Mucosa of descending colon (tissue), 3 donors: ENCODE measurements at places on chromosomes 4 and X. TPM values are rescaled to one million over a fixed set of nuclear protein-coding genes. Genes with fewer than 3 reads are reported as not detected.

CXCL8 gene
- total RNA-seq = 44.6 TPM

APLN gene
- 0.41 TPM for total RNA-seq

MAGEA3 gene
- total RNA-seq = not detected

PABPC1L2B gene
- total RNA-seq = not detected

CFP gene
- 0.96 TPM for total RNA-seq

SOWAHD gene
- 1.4 TPM for total RNA-seq

SYTL4 gene
- 35.7 TPM for total RNA-seq

TMPRSS11A gene
- not detected for total RNA-seq

POU3F4 gene
- total RNA-seq = not detected

SULT1B1 gene
- total RNA-seq = 224 TPM

REPS2 gene
- 17.2 TPM for total RNA-seq

PCDH7 gene
- 10.6 TPM for total RNA-seq

NSG1 gene
- 1.2 TPM for total RNA-seq

ADAM29 gene
- not detected for total RNA-seq

C4orf50 gene
- total RNA-seq = 0.09 TPM

GALNT7 gene
- 109 TPM for total RNA-seq

EDA2R gene
- total RNA-seq = 0.84 TPM

DNA sequence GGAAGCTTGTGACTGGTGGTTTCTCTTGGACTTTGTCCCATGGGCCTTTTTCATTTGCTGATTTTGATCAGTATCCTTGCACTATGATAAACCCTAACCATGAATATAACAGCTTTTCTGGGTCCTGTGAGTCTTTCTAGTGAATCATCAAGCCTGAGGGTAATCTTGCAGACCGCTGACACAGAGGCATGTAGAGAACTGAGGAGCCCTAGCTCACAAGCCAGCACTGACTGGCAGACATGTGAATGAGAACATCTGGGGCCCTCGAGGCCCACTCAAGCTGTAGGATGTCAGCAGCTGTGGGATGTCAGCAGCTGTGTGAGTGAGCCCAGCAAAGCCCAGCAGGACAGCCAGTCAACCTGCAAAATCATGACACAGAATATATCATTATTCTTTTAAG, 36.7 kb downstream of the HMGB3 start:
- DNase-seq = no peak

DNA sequence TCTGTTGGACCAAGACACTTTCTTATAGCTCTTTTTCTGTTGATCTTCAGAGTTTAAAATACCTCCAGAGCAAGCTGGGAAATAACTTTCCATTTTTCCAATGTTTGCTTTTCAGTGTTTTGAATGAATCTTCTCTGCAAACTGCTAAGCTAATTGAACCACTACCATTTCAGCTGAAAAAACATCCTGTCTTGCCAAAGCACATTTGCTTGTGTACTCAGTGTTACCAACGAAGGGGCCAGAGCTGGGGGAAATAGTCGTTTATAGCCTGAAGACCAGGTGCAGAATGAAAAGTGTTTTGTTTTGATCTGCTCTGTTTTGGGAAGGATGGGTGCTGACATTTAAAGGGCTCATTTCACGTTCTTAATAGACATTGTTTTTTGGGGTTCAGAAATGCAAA, 88.4 kb upstream of the CLNK start:
- DNase-seq = no peak

DNA sequence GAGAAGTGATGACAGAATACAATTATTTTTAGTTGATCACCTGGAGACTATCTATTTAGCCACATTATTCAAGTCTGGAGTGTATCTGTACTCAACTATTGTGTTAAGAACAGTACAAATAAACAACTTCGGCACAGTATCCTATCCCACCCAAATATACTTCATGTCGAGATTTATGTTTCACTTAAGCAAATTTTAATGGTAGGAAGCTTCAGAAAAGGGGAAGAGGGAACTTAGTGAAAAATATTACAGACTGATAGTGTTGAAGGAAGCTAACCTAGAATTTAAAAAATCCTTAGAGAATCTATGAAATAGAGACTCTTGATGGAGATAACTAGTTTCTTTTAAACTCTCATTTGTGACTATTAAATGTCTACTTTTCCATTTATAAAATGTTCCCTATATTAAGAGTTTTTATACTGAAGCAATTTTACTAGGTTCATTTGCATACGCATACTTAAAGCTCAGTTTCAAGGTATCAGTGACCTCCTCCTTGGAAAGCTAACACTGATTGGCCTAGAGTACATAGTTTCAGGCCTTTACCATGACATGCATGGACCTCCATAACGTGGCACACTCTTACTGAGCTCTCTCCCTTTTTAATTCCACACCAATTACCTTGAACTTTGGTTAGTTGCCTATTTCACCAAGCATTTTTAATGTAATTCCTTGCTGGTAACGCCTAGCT, 197.7 kb downstream of the CAMK2D start:
- DNase-seq = no peak

DNA sequence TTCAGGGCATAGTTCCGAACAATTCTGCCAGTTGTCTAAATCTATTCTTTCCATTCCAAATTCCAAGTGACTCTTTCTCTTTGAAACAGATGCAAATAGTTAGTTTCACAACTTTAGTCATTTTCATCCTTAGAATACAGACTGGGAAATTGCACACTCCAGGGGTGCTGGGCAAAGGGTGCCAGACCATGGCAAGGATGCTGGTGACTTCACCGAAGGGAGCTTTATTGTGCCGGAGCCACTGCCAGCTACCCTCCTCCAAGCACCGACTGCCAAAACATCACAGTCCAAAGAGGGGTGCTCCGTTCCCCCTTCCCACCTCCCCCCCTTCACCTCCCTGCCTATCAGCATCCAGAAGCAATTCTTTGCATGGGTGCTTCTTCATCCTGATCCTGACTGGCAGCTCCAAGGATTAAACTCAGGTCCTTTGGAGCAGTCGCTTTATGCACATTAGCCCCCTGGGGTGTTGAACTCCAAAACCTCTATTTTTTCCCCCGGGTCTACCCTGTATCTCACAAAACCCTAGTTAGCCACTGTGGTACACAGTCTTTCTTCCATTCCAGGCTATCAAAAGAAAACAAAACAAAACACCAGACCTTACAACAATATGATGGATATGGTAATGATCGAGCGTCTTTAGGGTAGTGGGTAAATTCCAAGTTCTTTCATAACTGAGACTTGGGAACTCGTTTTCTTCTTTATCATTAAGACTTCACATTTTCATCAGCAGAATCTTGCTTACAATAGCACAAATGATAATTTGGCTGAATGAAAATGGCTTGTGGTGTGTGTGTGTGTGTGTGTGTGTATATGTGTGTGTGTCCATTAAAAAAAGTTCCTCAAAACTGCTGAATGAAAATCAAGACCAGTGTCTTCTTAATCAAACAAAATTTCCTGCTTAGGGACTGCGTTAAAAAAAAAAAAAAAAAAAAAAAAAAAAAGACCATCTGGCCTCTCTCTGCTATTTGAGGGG, 28.7 kb downstream of the MID1 start:
- DNase-seq = no peak

DNA sequence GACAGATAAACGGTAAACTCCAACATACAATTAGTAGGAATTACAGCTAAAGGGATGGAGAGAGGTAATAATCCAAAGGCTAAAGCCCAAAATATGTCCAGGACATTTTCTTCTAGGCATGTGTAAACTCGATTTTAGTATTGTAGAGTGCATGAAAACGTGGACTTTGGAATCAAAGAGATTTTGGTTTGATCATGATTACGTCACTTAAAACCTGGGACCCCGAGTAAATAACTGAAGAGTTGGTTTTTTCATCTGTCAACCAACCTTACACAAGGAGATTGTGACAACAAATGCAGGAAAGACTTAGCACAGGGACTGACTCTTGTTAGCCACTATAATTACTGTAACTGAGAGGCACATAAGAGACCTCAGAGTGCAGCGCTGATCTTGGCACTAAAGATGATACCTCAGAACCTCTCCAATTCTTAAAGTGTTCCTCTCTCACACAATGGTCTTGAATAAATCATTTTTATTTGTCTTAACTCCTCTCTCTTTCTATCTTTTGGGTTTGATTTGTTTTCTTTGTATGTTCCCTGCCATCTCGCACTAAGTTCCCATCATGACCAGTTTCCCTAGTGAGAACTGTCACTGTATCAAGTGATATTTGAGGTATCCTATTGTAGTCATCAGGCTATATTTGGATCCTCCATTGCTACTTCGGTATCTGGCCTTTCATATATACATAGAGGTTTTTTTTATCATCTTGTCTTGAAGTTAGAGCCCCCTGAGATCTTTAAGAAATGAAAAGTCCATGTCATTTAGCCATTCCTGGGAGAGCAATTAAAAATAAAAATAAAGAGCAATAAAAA, 32.2 kb upstream of the MSL3 start:
- DNase-seq = no peak

DNA sequence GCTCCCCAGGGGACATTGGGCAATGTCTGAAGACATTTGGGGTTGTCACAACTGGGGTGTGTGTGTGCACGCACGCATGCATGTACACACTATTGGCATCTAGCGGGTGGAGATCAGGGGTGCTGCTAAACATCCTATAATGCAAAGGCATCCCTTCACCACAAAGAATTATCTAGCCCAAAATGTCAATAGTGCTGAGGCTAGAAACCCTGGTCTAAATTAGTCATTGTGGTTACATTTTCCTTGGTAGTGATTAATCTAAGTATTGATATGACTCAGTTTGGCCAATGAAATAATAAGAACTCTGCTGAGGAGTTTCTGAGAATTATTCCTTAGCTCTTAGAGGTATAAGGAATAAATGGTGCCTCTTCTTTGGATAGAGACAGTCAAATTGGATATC, 200.2 kb downstream of the CLCN4 start:
- DNase-seq = no peak

DNA sequence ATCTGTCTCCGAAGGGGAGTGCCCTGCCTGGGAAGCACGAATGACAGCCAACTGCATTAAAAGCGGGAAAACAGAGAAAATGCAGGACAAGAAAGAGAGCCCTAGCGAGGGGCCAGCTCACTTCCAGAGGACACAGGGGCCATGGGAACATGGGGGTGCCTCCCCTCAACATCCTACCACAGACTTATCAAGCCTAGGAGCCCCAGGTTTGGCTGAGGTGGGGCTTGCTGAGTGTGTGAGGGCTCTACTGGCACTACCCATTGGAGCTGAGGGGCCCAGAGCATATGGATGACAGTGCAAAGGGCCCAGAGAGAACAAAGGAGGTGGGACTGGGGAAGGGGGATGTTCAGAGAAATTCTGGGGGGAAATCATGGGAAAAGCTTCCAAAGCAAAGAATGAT, 101.8 kb downstream of the PJA1 start:
- DNase-seq = no peak

DNA sequence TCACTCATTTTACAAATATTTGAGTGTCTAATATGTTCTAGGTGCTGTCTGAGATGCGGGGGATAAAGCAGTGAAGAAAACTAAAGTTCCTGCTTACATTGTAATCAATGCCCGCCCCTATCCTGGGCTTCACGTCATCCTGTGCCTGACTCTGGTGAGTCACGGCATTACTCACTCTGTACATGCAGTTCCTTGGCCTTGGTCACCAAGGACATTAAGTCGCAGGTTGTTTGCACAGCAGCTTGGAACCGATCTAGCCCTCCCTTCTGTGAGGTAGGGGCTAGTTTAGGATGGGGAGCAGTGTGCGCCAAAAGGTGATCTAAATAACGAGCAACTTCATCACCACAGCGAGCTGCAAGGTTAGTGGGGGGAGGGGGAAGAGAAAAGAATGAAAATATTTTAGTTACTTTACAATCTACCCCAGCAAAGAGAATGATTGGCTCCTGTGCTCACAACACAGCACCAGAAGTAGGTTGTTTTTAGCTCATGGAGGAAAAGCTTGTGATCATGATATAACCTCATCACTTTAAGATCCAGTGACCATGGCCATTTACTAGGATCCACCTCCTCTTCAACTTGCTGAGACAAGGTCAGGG, 48.0 kb upstream of the HDAC8 start:
- no peak for DNase-seq

- DNase-seq = no peak
These were observed 84.8 kb upstream of the WDR44 start for GRCh38 chrX:118261151-118261550.

- DNase-seq = no peak
These were observed 639.6 kb downstream of the ARAP2 start for GRCh38 chr4:35604724-35605123.

DNA sequence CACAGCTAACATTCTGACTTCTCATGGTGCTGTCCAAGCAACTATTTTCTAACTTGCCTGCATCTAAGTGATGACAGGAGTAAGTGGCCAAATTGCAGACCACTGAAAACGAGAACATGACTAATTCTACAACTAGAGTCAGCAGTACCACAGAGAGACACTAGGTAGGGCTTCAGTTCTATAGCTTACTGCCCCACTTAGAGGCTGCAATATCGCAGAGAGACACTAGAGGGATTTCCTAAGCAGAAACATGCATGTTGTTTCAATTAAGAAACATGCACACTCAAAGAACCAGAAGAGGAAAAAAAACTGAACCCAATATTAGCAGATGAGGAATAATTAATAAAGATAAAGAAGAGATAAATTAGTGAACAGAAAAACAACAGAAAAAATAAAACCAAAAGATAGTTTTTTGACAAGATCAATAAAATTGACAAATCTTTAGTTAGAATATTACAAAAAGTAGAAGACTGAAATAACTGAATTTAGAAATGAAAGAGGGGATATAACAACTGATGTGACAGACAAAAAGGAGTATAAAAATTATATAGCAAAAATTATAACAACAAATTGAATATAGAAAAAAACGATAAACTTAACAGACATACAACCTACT, 100.8 kb downstream of the SPIN4 start:
- DNase-seq = no peak

DNA sequence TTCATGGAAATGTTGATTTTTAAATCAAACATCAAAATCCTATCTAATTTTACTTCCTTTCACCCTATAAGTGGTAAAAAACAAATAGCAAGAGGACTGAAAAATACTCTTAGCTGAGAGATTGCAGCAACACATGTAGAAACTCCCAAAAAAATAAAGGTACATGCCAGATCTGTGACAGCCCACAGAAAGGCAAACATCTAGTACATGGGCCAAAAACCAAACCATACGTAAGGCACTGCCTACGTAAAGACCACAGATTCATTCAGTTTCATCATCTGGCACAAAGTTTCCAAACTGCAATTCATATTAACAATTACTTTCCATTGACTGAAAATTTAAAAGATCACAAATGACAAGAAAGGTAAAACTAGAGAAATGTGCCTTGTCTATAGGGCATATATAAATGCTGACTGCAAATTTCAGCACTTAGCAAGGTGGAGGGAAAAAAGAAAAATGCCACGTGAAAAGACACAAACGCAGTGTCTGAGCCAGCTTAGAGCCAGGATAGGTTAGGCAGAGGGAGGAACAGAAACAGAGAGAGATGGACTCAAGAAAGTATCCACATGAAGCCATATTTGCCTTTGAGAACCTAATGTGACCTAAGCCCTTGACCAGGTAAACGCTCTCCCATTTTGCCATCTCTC, 88.1 kb downstream of the TSPAN5 start:
- no peak for DNase-seq

GRCh38 chrX:71301195-71301924, at the start of gene ITGB1BP2:
Gene ITGB1BP2 (plus strand): TSS chrX:71301750. CDS start chrX:71301807, 57 bp downstream.
- DNase-seq = no peak

- DNase-seq = no peak
These were observed 70.5 kb downstream of the AFF1 start for GRCh38 chr4:87005369-87005689.
